RCC 7860 (cell line): ENCODE measurements at places on chromosomes 13 and 19.

DNA sequence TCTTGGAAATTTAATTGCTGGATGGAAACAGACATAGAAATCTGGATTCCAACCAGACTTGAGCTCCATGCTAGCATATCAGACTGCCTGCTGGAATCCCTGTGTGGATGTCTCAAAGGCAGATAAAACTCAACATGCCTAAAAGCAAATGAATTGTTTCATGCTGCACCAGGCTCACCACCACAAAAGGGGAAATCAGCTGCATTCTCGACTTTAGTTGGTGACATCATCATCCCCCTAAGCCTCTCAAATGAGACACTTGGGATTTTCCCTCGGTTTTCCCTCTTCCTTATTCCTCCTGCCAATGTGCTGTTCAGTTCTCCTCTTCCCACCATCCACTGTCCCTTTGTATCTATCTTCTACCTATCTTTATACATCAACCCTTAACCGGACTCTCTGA, 134.3 kb downstream of the ZDHHC20 start:
- no peak for DNase-seq

GRCh38 chr13:102309110-102309509, 92.7 kb downstream of the FGF14 start:
- DNase-seq: no peak

DNA sequence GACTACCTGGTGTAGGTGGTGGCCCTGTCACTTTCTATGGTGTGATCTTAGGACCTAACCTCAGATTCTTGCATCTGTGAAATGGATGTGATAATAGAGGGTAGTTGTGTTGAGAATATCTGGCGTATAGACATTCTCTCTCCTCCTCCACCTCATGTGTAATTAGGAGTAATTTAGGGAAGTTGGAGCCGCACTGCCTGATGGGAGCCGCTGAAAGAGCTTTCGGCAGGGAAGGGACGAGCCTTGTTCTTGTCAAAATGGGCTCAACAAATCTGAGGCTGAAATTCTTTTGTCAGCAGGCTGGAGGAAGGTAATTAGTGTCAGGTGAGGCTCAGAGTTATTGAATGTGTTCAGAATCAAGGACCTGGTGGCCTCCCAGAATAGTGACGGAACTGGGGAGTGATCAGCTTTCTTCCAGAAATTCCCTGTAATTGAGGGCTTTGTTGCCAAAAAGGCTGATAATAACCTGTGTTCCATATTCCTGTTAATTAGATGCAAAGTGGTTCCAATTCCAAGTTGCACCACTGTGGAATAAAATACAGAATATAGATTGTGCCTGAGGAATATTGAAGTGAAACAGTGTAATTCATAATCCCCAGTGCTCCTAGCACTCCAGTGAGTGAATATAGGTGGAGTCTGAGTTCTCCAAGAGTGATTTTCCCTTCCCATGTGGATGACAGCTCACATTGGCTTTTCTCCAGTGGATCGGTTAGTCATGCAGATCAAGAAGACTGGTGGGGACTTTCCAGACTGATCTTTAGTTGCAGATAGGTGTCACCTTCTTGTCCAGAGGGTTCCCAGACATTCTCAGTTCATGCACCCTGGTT, 47.5 kb downstream of the SPATA13 start:
- peak; percentile 56 for DNase-seq

DNA sequence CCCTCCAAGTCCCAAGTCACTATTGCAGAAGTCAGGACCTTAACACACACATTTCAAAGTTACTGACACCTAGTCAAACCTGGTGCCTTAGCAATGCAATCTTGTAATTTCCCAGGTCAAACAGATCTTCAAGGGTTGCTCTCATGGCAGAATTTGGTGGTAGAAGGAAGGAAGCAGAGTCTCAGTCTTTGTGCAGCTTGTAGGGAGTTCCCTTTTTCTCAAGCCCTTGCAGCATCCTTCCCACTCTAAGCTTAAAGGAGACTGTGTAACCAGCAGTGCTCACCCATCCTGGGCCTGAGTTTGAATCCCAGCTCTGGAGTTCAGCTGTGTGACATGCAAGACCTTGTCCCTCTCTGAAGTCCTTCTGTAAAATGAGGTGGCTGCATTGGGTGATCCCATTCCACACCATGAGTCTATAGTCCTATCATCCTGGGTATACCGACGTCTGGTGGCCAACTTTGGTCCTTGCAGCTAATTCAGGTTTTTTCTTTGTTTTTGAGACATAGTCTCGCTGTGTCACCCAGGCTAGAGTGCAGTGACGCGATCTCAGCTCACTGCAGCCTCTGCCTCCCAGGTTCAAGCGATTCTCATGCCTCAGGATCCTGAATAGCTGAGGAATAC, 9.8 kb downstream of the SIGLEC10 start:
- DNase-seq: no peak

DNA sequence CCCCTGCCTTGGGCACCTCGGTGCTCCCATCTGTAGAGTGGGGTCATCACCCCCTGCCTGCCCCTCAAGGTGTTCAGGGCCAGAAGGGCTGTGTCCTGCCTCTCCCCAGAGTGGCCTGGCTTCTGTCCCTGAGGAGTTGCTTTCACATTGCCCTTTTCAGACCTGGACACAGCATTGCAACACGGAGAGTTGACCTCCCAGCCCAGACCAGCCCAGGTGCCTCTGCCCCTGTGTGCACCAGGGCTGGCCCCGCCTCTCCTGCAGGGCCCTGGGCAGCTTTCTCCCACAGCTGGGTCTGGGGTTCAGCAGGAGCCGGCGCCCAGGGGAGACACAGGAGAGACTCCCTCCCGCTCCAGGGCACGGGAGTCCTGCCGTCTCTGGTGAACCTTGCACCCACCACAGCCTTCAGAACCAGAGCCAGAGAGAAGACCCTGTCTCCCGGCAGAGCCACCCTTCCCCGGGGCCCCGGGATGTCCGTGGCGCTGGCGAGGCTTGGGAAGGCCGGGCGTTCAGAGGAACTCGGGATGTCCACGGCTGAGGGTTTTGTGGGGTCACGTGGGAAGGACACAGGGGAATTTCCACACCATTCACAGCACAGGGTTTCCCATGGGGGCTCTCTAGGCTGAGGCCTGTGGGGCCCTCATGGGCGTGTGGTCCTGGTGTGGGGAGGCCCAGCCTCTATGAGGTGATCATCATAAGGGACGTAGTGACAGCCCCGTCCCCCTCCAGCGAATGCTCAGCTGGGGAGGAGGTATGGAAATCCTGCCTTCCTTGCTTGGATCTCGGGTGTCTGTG, 23.2 kb downstream of the C13orf46 start:
- DNase-seq: no peak

DNA sequence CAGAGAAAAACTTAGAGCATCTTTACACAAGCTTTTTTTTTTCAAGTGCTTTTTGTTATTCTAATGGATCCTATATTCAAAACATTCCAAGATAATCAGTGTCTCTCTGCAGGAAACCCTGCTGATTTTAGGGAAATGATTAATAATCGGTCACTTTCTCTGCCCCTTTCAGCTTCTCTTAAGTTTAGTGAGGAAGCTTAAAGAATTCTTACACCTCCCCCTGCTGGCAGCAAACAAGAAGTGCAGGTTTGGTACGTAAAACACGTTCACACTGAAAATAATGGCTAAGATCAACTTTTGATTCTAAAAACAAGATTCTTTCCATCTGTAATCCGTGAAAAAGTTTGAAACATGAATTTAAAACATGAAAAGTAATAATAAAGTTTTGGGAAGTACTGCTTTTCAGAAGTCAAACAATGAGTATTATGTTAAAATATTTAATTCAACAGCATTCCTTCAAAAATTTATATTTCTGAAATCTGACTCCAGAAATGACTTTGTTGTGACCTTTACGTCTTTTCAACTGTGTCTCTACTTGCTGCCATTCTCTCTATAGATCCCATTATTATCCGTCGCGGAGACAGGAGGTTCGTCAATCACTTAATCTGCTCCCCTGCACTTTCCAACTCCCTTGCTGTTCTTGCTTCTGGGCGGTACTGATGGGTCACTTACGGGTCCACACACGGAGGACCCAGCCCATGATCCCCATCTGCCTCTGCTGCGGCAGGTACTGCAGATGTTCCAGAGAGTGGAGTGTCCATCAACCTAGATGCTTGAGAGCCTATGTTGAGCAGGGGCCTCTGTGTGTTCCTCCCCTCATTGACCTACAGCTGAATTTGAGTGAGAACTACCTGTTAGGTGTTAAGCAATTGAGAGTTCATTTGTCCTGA, 203.1 kb upstream of the EDNRB start:
- DNase-seq: peak; percentile 29

GRCh38 chr19:20080656-20081055, 2.9 kb downstream of the ZNF90 start:
- DNase-seq: no peak

GRCh38 chr13:36706755-36707154, 32.9 kb downstream of the SERTM1 start:
- DNase-seq: no peak

DNA sequence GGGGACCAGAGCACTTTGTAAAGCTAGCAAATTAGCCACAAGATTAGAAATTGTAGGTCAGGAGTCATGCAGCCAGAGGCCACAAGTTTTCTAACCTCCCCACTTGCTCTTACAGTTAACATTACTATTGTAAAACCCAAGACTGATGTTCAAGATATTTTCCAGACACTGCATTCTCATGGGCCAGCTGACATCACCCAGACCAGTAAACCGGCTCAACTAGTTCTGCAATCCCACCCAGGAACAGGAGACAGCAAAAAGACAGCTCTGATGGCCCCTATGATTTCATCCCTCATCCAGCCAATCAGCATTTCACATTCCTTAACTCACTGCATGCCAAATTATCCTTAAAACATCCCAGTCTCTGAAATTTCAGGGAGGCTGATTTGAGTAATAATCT, 178.5 kb downstream of the PRR20E start:
- no peak for DNase-seq

- no peak for DNase-seq
Measured at GRCh38 chr13:113744197-113745000, 14.6 kb upstream of the TMEM255B start.

- DNase-seq: no peak
Measured at GRCh38 chr13:111611651-111612050, 291.2 kb downstream of the TEX29 start.

DNA sequence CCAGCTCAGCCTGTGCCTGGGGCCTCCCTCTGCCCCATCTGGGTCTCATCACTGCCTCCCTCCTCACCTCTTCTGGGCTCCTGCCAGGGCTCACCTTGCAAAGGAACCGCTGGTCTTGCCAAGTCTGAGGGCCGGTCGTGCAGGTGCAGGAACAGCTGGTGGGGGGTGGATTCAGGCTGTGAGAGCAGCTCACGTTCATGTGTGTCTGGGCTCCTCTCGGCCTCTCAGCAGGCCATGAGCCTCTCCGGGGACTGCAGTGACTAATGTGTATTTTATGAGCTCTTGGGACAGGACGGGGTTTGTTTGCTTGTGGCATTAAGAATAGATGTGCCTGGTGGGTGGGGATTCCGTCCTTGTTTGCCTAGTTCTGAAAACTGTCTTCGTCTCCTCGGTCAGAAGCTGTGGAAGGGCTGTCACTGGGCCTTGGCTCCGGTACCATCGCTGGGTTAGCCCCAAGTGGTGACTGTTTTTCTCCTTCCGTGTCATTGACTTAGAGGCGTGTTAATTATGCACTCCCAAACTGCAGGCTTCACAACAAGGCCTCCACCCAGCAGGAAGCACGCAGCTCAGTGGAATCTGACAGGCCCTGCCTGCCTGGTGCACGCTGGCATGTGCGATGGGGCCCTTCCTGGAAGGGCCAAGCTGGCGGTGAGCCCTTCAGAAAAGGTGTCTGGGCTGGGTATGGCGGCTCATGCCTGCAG, 77.6 kb downstream of the KDM4B start:
- peak; percentile 7 for DNase-seq

DNA sequence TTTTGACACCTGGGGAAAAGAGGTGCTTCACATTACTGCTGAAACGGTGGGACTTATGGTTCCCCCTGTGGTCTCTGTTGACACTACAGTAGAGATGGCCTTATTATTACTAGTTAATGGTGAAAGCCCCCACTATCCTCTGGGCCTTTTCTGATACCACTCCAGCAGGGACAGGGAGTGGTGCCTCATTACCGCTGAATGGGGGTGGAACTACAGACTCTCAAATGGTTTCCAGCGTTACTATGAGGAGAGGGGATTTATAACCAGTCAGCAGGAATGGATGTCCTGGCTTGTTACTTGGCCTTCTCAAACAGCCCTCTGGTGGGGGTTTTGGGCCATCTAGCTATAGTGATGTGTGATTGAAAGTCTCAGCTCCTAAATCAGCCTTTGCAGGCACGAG, 96.7 kb upstream of the DIAPH3 start:
- no peak for DNase-seq

GRCh38 chr13:91347996-91348905, 764 bp downstream of the MIR17HG start:
- no peak for DNase-seq

DNA sequence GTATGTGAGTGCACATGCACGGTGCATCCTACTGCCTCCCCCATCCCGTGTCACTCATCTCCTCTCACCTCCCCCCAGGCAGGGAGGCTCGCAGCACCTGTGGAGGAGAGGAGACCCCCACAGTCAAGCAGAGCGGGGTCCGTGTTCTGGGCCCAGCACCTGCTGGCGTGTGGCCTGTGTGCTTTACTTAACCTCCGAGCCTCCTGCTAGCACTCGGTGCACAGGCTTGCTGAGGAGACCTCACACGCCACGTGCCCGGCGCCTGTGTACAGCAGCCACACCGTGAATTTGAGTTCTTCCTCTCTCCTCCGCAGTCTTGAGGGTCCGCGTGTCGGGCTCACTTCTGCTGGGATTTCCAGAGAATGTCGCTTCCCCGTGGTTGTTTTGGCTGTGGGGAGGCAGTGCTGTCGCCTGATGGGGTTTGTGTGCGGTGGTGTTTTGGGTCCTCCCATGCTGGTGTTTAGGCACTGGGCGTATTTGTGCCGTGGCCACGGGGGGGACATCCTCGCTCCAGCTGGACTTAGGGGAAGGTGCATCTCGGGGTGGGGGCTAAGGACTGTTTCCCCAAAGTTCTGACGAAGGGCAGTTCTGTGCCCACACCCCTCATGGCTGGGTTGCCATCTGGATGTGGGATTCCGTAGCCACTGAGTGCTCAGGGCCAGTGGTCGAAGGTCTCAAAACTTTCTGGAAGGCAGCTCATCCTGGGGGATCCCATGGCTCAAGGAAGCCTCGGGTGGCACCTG, 34.8 kb upstream of the TMEM255B start:
- no peak for DNase-seq

GRCh38 chr19:46728693-46729339, 11.9 kb upstream of the PRKD2 start:
- DNase-seq: no peak

GRCh38 chr13:105602956-105603670, 932.3 kb downstream of the EFNB2 start:
- DNase-seq: no peak

DNA sequence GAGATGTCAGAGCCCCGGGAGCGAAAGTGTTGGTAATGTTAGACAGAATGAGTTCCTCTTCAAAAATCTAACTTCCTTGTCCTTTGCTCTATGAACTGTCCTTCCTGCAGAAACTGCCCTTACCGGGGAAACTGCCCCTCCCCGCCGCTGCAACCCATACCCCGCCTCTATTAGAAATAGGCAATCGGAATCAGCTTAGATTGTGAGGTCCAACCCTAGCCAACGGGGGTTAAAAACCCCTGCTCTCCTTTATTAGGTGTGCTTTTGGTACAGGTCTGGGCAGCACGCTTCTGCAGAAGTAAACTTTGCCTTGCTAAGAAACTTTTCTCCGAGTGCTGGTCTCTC, 11.5 kb upstream of the CAPNS1 start:
- no peak for DNase-seq
